ENCODE measurements at places on chromosomes 1 and 21.

- H3K36me3 ChIP-seq: no peaks in the 10 kb centered on the region
- no peak overlapping the region for H3K27ac ChIP-seq
- H3K27me3 ChIP-seq: no peaks in the 10 kb centered on the region
- no peaks in the 10 kb centered on the region for H3K4me1 ChIP-seq
Observed at GRCh38 chr1:70038025-70038424, 167.4 kb downstream of the LRRC40 start.

- DNase-seq: no peak
- H3K27me3 ChIP-seq: peaks cover 2% of the 10 kb centered on the region
- no peak overlapping the region for H3K4me3 ChIP-seq
Observed at GRCh38 chr1:66916320-66916719, 8.3 kb downstream of the DNAI4 start.

DNA sequence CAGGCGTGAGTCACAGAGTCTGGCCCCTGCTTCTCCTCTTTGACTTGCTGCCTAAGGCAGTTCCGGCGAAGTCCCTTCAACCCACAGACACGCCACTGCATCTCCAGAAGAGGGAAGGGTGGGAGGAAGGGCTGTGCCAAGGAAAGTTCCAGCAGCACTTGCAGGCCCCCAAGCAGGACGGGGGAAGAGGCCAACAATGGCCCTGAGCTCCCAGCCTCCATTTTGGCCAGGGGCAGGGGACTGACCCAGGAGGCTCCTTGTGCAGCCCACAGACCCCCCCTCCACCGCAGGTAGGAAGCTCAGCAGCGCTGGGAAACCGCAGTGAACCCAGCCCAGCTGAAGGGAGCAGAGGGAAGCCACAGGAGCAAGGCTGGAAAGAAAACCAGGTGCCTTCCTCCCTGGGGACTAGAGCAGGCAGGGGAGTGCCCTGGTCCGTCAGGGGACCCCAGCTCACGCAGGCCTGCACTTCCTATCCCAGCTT lies 35.4 kb downstream of the ACOT7 start:
- no peak overlapping the region for H3K27ac ChIP-seq
- no peak for DNase-seq
- no peak overlapping the region for H3K4me3 ChIP-seq
- no peaks in the 10 kb centered on the region for H3K36me3 ChIP-seq
- peaks cover 23% of the 10 kb centered on the region for H3K4me1 ChIP-seq

- H3K36me3 ChIP-seq: peaks cover 49% of the 10 kb centered on the region
- no peaks in the 10 kb centered on the region for H3K27me3 ChIP-seq
- no peak overlapping the region for H3K27ac ChIP-seq
- no peak overlapping the region for H3K4me3 ChIP-seq
Observed at GRCh38 chr1:236207569-236207968, 65.2 kb downstream of the GPR137B start.

GRCh38 chr1:198893141-198893540 lies 254.3 kb downstream of the PTPRC start:
- peaks cover 3% of the 10 kb centered on the region for H3K36me3 ChIP-seq
- H3K4me3 ChIP-seq: no peak overlapping the region
- H3K4me1 ChIP-seq: peaks cover 4% of the 10 kb centered on the region
- H3K27me3 ChIP-seq: no peaks in the 10 kb centered on the region
- DNase-seq: no peak
- no peak overlapping the region for H3K27ac ChIP-seq

DNA sequence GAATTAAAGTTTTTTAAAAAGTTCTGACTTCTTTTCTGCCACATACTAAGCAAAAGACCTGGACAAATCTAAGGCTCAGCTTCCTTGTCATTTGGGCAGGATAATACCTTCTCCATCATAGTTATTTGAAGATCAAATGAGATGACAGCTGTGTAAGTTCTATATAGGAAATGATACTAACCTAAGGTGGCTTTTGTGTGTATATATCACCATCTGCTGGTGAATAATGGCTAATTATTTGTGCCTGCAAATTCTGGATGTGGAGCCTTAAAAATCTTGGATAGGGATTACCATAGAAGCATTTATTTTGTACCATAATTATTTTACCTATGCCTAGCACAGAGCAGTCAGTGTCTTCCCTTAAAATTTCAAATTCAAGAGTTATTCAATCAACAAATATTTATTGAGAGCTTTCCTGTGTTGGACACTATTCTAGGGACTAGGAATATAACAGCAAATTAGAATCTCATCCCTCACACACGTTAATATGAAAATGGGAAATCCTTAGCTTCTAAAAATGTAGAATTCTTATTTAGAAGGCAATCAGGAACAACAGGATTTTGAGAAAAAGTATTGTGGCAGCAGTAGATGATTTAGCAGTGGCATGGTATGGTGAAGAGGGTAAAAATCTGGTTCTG lies 89.8 kb downstream of the TMEM200B start:
- H3K27ac ChIP-seq: no peak overlapping the region
- H3K4me1 ChIP-seq: no peaks in the 10 kb centered on the region
- no peak for DNase-seq
- H3K36me3 ChIP-seq: peaks cover 67% of the 10 kb centered on the region

GRCh38 chr1:84985365-84985764 lies 11.5 kb downstream of the MCOLN2 start:
- no peak for DNase-seq
- H3K4me1 ChIP-seq: peaks cover 46% of the 10 kb centered on the region

- H3K4me1 ChIP-seq: peaks cover 12% of the 10 kb centered on the region
- no peaks in the 10 kb centered on the region for H3K36me3 ChIP-seq
- H3K27me3 ChIP-seq: peaks cover 19% of the 10 kb centered on the region
Observed at GRCh38 chr1:160979286-160979685, 24.7 kb upstream of the ITLN2 start.
